ENCODE measurements at places on chromosomes 7 and 10.

DNA sequence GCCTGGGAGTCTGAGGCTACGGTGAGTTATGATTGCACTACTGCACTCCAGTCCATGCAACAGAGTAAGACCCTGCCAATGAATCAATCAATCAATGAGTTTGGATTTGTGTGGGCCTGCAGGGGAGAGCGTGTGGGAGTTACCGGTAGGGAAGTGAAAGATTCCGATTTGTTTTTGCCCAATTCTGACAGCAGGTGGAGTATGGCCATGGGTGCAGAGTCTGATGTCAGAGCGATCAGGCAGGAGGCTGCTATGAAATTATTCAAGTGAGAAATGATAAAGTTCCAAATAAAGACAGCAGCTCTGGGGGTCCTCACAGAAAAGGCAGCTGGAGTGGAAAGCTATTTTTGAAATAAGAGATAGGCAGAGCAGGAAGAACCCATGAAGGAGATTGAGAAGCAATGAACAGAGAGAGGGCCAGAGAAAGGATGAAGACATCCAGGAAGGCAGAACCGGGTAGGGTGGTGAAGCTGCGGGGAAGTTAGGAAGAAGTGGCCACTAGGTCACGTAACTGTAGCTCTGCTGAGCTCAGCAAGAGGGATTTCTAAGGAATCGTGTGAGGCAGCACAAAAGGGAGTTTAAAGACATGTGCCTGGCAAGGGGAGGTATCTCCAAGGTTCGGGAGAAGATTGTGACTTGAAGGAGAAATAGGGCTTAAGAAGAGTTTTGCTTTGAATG, 93.7 kb upstream of the NMT2 start:
- no peak for DNase-seq

- DNase-seq = no peak
These were observed 484 bp upstream of the MSRB2 start for GRCh38 chr10:23094786-23095403.

DNA sequence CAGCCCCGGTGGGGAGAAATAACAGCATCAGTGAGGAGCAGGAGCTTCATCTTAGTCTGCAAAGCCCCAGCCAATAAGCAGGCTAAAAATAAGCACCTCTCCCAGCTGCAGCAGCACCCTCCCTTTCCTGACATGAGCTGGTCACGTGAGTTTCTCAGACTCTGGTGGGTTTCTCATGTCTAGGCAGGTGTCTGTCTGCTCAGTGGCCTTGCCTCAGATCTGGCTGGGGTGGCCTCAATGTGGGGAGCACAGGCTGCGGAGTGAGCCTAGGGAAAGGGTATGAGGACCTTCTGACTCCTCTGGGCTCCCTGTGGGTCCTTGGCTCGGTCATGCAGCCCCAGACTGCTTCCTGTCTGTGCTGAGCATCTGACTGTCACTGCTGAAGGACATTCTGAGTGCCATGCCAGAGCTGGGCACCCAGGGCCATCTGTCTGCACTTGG, 81.6 kb upstream of the LRRC4 start:
- no peak for DNase-seq

DNA sequence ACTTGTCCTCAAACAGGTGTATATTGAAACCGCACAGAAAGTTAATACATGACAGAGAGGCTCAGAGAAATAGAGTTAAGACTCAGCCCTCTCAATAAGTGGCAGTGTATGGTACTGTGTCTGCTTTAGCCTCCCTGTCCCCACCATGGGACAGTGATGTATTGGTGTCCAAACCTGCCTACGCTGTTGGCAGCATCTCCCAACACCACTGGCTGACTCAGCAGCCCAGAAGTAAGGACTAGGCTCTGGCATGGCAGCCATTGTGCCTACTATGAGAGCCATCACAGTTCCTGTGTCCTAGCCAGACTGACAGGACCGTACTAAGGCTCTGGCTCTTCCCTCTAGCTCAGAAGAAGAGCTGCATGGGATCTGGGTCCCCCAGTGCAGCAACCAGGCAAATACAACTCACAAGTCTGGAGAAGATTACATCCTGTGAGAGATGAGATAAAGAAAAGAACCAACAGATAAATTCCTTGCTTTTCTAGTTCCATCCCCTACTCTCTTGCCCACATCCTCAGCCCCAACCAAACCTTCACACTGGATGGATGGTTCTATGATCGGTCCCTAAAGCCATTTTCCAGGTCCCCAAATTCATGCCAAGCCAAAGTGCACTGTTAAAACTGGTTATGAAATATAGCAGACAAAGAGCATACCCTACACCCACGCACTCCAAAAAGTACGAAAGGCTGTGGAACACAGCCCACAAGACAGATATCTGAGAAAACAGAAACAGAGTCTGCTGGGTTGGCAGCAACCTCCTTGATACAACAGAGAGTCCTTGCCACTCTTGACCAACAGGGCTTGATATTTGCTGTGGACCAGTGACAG, 44.1 kb upstream of the DMTF1 start:
- no peak for DNase-seq

DNA sequence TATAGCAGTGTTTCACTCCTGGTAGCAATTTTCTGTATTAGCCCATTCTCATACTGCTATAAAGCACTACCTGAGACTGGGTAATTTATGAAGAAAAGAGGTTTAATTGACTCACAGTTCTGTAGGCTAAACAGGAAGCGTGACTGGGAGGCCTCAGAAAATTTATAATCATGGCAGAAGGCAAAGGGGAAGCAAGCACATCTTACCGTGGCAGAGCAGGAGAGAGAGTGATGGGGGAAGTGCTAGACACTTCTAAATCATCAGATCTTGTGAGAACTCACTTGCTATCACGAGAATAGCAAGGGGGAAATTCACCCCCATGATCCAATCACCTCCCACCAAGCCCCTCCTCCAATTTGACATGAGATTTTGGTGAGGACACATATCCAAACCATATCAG, 131.6 kb upstream of the EFCAB10 start:
- DNase-seq = no peak

- no peak for DNase-seq
These were observed 770 bp downstream of the PLXNA4 start for GRCh38 chr7:132575419-132575981.

GRCh38 chr7:151420144-151420543, 10.3 kb upstream of the WDR86 start:
- DNase-seq = no peak

GRCh38 chr7:45073786-45074527, 14.8 kb downstream of the NACAD start:
- DNase-seq = no peak

DNA sequence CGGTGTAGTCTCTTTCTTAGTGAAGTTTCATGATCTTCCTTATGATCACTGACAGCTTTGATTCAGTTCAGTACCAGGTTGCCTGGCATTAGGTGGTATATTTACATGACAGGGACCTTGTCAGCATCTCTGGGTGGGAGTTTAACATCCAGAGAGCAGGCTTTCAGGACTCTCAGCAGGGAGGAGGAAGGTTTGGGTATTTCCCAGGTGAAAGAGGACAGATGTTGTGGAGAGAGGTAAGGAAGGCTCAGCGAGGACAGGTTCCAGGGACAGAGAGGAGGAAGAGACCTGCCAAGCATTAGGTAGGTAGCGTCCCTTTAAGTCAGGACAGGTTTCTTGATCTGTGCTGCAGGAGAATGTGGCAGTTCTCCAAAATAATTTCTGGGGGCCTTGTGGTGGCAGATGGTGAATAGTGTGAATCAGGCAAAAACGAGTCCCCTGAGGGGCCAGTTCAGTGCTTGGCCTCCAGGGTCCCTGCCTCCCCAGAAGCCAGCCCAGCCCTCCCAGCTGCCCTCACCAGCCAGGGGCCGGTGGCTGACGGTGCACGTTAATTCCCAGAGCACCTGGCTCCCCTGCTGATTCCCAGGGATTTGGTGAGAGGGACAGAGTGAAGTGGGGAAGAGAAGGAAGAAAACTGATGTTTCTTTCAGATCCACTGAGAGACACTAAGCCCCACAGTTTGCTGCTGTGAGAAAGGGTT, 82.0 kb downstream of the VWC2 start:
- DNase-seq = no peak

DNA sequence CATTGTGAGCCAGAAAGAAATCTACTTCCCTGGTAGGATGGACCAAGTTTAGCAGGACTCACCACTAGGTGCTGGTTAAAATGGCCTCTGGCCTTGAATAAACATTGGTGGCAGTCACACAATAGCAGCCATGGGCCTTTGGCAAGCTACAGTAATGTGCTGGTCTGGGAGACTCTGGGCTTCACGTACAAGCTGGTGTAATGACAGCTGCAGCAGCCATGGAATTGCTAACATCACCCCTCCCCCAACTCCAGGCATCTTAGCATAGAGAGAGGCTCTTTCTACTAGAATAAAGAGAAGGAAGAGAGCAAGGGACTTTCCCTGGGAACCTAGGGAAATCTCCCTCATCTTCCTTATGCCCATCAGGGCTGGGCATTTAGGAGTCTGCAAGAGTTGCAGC, 205.1 kb upstream of the SEMA3A start:
- DNase-seq = no peak

- DNase-seq = no peak
These were observed 180.0 kb downstream of the HDAC9 start for GRCh38 chr7:18675579-18675978.

GRCh38 chr7:158274404-158274811, 313.2 kb downstream of the PTPRN2 start:
- DNase-seq = no peak

- no peak for DNase-seq
These were observed 90.2 kb upstream of the CHST15 start for GRCh38 chr10:124183617-124184016.

- DNase-seq = no peak
These were observed 17.4 kb downstream of the TRIM8 start for GRCh38 chr10:102661658-102662028.

DNA sequence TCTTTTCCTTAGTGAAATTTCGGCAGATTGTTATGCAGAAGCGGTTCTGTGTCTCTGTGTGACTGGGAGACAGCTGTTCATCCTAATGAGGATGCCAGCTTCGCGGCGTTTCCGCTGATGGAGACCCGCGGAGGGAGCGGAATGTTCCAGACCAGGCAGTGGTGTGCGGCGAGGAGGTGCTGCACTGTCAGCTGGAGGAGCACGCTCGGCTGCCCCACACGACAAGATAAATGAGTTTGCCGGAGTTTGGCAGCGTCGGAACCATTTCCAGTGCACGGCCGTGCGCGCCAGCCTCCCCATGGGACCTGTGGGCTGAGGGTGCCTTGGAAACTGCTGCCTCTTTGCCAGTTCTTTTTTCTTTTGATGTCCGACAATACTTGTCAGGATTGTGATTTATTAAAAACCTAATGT, 64.6 kb downstream of the WDR37 start:
- DNase-seq = no peak

- no peak for DNase-seq
These were observed 1195.8 kb downstream of the SORCS1 start for GRCh38 chr10:105968666-105969065.

DNA sequence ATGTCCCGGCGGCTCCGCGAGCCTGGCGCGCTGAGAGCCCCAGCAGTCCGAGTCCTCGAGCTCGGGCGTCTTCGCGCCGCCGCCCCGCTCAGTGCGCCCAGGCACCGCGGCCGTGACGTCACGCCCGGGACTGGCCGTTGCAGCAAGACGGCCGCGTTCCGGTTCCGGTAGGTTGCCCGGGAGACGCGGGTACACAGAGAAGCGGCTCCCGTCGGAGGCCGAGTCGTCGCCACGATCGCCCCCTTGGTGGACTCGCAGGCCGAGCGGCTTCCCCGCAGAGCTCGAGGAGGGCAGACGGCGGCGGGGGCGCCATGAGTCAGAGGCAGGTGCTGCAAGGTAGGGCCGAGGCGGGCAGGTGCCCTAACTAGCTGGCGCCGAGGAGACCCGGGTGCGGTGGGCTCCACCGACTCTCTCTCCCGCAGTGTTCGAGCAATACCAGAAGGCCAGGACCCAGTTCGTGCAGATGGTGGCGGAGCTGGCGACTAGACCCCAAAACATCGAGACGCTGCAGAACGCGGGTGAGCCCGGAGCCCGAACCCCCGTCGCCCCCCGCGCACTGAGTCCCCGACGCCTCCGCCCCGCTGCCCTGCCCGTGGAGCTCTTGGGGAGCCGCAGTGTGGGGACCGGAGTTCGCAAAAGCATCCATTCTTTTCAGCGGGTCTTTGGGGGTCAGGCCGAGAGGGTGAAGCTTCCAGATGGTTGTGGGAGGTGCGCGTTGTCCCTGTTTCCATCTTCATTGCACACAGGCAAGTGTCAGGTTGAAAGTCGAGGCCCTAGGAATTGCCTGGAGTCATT, at the start of gene SPAG6:
Gene SPAG6, plus strand, starts transcription at position 196 of the 795 bp plus-strand sequence. Its CDS starts 116 bp downstream, at position 312.
- DNase-seq = no peak

DNA sequence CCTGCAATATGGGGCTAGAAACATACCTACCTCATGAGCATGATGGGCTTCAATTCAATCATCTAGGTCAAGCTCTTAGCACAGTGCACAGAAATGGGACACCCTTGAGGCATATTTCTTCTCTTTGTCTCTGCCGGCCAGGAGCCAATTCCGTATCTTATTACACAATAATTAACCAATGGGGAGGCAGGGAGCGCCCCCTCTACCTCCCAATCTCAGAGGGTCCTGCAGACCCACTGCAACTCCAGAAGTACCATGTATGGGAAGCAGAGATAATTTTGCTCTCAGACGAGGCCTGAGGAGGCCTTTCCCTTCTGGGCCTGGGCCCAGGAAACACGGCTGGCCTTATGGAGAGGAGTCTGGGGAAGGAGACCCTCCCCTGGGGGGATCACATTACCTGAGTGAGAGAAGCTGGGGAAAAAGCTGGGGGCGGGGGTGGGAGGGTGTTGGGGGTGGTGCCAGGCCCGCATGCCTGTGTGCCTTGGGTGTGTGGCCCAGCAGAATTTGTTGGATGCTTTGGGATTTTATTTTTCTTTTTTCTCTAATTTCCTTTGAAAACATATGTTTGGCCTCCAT, 155.5 kb downstream of the UBE2H start:
- no peak for DNase-seq

- DNase-seq = no peak
These were observed 103.8 kb downstream of the CYP26A1 start for GRCh38 chr10:93177511-93177910.
